ENCODE measurements at places on chromosomes 7 and 10.

DNA sequence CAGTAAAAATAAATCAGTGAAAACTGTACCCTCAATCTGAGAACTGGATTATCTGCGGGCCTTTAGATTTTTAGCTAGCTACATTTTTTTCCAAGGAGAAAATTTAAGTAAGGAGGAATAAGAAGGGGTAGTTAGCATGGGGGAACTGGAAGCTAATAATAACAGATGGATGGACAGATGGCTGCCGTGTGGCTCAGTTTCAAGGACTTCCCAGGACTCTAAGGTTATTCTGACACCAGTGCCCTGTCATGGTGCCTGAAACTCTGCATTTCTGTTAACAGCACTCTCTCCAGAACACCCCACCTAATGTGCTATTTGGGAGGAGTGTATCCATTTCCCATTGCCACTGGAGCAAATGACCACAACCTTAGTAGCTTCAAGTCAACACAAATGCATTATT is 75.7 kb upstream of the PDE1C start:
- DNase-seq, result no peak

GRCh38 chr7:135938563-135938962 is 38.6 kb downstream of the MTPN start:
- no peak for DNase-seq

GRCh38 chr10:3239920-3240894 is 67.6 kb upstream of the PITRM1 start:
- no peak for DNase-seq

DNA sequence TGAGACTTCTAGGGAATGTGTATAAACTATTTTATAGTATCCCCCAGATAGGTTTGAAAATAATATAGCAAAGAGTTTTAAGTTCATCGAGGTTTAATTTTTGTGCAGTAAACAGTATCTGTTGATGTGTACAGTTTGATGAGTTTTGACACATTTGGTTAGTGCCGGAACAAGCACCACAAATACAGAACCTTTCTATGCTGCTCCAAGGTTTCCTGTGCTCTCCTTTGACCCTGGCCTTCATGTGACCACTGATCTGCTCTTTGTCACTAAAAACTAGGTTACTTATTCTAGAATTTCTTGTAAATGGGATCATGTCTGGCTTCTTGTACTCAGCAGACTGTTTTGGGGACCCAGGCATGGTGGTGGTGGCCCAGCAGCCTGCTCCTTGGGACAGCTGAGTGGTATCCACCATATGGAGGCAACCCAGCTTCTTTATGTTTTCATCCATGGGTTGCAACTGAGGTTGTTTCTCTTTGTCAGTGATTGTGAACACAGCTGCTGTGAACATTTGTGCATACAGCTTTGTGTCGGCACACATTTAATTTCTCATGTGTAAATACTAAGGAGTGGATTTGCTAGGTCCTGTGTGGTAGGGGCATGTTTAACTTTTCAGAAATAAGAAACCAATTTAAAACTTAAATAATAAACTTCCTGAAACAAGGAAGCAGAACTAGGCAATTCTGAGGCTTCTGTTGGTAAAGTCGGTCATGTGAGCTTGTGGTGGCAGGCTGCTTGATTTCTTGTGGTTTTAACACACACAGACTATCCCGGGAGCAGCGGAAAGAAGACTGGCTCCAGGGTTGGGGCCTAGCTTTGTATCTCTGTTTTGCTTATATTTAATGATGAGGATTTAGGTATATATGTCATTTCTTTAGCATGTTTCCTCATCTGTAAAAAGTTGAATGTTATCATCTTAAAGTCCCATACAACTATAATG is 219.4 kb downstream of the ABCA13 start:
- no peak for DNase-seq

DNA sequence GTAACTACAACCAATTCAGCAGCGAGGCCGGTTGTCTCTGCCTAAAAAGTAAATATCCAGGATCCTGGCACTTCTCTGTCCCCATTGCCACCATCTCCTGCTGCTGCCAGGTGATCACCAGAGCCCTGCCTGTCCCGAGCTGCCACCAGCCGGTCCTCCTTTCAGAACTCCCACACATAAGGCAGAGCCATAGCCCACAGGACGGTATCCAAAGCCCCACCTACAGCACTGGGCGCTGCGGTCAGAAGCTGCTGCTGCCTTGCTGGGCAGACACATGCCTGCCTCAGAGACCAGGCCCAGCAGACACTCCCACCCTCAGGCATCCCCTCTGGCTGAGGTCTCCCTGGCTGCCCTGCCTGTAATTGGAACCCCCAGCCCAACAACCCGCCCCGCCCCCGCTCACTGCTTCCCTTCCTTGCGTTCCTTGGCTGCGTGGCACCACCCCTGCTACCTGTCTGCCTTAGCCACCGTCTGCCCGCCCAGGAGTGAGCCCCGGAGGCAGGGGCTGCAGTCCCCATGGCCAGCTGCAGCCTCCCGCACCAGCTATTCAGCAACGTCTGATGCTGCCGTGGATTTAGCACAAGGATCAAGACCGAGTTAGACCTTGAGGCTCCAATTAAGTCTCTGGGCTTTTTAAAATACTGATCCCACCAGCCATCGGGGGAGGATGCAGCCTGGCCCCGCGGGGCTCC is 100.7 kb downstream of the CYTH3 start:
- DNase-seq, result no peak

GRCh38 chr7:68248973-68249372 is 1252.3 kb downstream of the TYW1 start:
- DNase-seq, result no peak

GRCh38 chr10:75165684-75166622 is 44.6 kb upstream of the VDAC2 start:
- no peak for DNase-seq

DNA sequence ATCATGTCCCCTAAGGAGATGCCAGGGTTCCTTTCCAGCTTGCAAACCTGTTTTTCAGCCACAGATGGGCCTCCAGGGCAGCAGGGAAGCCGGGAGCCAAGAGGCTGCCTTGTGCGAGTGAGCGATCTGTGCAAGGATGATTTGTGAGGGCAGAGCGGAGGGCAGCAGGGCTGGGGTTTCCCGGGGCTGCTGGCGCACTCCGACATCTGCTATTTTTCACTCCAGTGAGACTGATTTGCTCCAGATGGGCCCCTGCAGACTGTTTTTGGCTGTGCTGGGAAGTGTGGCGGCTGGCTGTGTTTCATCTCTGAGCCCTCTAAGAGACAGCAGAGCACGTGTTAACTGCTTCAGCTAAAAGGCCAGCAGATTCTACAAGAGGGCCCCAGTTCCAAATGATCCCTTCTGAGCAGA is 466.2 kb downstream of the TYW1 start:
- peak; percentile 10 for DNase-seq

GRCh38 chr10:124153023-124153826 is 59.8 kb upstream of the CHST15 start:
- DNase-seq, result peak; percentile 93

DNA sequence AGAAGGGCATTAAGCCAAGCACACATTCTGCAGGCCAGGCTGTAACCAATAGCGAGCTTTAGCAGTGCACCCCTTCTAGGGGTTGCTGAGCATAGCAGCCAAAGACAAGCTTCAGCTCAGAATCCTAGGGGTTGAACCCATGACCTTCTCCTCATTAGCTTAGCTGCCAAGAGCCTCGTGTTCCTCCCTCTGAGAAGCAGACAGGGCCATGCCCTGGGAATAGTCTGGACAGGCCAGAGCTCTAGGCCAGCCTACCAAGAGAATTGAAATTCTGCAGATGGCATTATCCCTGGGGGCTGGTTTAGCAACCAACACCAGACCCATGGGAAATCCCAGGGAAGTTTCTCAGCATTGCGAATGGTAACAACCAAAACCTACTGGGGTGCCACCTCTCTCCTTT is 77.2 kb downstream of the PLXNA4 start:
- DNase-seq, result no peak

GRCh38 chr10:21526860-21527597 is 1.5 kb upstream of the SKIDA1 start:
- peak; percentile 37 for DNase-seq

DNA sequence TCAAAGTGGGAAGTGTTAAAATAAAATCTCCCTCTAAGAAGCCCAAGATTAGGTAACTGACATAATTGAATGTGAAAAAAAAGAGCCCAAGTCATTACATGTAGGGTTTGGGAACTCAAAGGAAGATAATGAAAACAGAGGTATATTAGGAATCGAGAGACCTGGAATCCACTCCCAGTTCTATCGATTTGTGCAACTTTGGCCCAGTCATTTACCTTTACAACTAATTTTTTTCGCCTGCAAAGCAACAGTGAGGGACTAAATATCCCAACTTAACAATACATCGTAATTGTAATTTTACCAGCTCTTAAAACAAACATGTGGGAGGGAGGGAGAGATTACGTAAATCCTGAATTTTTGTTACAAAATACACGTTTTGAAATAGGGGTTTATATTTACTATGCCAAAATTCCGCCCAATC is 1.4 kb downstream of the MINDY3 start:
- no peak for DNase-seq

DNA sequence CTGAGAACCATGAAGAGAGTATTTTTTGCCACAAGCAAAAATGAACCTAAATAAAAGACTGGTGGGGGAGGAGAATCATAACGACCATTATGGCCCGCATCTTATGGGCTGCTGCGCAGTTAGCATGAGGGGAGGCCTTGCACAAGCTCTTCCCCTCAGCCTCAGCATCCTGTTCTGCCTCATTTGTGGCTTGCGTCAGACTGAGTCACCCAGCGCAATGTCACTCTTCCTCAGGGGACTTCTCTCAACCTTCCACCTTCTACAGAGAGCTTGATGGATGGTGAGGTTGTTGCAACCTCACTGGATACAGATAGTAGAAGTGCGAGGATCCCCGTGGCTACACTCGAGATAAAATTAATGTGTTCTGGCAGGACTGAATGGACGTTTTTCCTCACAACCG is 16.8 kb upstream of the GPR15LG start:
- no peak for DNase-seq

GRCh38 chr10:89734616-89735015 is 33.2 kb downstream of the KIF20B start:
- DNase-seq, result no peak

- no peak for DNase-seq
These were observed 37.4 kb downstream of the SLC35B4 start for GRCh38 chr7:134279336-134279735.

All from AG08395 (cell line).